Left lung (tissue), 14 donors: ENCODE measurements at places on chromosomes 5 and 9. TPM values are rescaled to one million over a fixed set of nuclear protein-coding genes. Genes with fewer than 3 reads are reported as not detected.

- no peak for DNase-seq
Observed at GRCh38 chr9:71766663-71767062, 1.6 kb downstream of the CEMIP2 start.

- no peak for DNase-seq
Observed at GRCh38 chr5:172473427-172473826, 19.1 kb upstream of the SH3PXD2B start.

The SMIM33 gene
- polyA plus RNA-seq = 0.07 TPM

DNA sequence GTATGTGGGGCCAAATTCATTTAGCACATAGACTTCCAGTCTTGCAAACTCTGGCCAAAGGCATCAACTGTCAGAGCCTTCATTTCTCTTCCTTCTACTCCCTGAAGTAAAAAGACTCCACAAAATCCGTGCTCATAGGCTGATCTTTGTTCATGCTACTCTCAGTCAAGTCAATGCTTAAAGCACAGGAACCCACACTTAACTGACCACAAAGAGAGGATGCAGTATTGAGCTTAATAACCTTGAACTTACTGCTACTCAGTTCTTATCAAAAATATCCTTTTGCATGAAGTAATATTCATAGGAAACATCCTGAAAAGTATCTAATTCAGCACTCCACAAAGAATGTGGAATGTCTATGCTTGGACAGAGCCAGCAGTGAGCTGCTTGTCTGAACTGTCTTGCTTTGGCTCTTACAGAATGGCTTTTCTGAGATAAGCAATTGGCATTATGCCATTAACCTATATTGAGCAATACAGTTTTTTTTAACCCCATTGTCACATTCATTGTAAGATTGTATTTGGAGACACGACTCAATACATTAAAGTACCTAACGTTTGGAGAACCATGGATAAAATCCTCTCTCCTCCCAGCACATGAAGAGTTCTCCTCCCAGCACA is 21.7 kb downstream of the LPAR1 start:
- DNase-seq = no peak

DNA sequence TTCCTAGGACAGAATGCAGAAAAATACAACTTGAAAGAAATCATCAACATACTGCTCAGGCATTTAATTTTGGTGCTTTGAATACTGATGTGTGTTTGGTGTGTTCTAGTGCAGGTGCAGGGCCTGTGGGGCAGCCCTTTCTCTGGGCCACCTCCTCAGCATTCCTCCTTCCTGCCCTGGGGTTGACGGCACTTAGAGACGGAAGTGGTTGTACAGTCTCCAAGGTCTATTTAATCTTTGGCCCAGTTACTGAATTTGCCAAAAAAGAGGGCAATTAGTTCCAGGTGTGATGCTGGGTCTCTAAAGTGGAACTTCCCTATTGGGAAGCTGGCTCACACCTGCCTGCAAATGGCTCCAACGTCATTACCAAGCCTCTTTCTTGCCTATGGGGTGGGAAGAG is 269.0 kb downstream of the SH3GL2 start:
- DNase-seq = no peak

- no peak for DNase-seq
Observed at GRCh38 chr9:124273427-124274160, 15.8 kb downstream of the NEK6 start.

DNA sequence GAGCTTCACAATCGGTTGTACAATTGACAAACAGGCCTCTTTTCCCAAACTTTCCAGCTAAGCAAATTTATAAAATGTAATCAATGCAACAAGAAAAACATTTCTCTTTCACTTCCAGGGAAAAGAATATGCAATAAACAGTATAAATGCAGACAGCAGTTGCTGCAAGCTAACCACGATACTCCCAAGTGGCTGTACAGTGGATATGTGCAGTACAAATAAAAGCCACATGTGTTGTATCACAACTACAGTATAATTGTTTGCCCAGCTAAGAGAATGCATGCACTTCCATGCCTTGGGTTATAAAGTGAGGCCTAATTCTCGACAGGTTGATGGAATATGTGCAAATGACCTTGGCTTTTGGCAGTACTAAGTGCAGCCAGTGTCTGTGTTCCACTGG is 16.7 kb upstream of the PDCL start:
- no peak for DNase-seq

- no peak for DNase-seq
Observed at GRCh38 chr5:132825834-132826391, 4.5 kb downstream of the SHROOM1 start.

GRCh38 chr5:90983148-90983547 is 400.0 kb downstream of the ARRDC3 start:
- no peak for DNase-seq

The CDH18 gene
- 1.9 TPM for polyA plus RNA-seq

GRCh38 chr5:147504535-147504934 is 5.3 kb downstream of the DPYSL3 start:
- DNase-seq = no peak

GRCh38 chr5:181205761-181206649 is 1.0 kb upstream of the TRIM7 start:
- DNase-seq = no peak

- no peak for DNase-seq
Observed at GRCh38 chr5:111572561-111572960, 60.2 kb upstream of the STARD4 start.

DNA sequence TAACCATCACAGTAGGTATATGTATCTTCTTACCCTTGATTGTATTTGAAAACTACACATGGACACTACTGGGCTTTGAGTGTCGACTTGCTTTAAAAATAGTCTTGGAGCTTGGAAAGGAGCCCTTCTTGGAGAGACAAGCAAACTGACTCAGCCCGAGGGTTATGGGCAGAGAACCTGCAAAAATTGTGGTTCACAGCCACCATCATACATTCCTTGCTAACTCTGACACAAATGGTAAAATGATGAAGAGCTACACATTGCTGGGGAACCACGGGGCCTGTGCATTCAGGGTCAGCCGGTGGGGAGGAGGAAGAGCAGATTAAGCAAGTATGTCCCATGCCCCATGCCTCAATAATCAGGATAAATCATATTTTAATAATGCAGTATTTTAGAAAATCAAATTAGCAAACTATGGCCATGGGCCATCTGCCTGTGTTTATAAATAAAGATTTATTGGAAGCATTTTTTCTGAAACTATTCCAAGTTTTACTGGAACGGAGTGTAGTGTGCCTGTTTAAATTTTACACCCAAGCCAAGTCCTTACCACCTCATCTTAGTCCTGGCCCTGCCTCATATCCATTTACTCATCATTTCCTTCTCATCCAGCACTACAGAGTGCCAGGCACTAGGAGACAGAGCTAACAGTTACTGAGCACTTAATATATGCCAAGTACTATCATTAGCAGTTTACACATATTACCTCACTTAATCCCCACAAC is 195.7 kb downstream of the PALM2AKAP2 start:
- no peak for DNase-seq

The FOXD4L4 gene
- polyA plus RNA-seq = 0.09 TPM

The NIM1K gene
- 0.44 TPM for polyA plus RNA-seq

DNA sequence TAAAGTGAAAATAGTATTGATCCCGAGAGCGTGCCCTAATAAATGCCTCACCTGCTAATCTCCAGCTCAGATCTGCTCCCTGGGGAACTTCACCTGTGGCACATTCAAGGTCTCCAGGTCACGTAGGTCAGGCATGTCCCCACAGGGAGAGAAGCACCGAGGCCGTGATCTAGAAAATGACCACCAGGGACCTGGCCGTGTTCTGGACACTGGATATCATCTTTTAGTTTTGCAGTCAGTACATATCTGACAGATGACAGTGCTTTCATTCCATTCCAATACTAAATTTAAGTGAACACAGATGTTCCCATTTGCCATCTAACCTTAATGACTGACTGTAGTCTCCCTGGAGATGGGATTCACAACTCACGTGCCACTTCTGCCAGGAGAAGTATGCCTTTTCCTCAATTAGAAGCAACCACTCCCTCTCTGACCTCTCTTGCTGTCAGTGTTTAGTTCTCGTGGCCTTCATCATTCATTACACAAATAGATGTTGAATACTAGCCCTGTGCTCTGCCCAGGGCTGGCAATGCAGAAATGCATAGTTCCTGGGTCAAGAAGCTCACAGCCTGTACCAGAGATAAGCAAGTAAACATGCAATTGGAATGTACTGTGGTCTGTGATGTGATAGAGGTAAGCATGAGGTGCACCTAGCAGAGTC is 276.5 kb downstream of the NTRK2 start:
- DNase-seq = no peak

DNA sequence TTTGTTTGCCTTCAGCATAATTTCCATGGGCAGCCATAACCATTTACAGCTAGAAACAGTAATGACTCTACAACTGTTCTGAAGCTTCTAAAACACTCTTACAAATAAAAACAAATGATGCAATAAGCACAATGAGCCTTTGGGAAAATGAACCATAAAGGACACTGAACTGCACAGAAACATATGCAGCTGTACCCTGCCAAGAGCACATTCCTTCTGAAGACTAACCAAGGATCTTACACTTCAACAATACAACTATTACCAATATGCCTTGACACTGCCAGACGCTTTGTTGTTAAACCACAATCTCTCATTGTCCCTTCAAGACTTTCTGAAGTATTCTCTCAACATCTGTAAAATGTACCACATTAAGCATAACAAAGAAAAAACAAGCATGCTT is 104.2 kb upstream of the HMHB1 start:
- DNase-seq = no peak

DNA sequence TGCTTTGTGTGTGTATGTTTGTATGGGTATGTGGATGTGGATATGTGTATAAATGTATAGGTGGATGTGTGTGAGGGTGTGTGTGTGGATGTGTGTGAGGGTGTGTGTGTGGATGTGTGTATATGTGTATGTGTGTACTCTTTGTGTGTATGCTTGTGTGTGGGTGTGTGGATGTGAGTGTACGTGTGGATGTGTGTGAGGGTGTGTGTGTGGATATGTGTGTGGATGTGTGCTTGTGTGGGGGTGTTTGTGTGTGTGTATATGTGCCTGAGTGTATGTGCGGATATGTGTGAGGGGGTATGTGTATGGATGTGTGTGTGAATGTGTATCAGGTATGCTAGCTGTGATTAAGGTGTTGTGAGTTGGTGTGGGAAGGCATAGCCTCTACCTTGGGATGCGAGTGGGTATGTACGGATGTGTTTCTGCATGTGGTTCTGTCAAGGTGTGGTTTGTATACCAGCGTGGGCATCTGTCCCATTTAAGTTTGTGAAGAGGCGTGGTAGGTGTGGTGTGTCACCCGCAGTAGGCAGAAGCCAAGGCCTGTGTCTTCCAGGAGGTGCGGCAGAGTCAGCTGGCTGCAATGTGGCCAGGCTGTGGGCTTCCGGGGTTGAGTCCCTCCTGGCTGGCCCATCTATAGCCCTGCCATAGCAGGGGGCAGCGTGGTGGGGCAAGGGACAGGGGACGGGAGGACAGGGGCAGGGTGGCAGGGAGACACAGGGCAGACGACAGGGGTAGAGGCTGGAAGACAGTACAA is 155.8 kb downstream of the DAB2IP start:
- no peak for DNase-seq

GRCh38 chr5:8288897-8289516 is 420.1 kb downstream of the MTRR start:
- DNase-seq = no peak

The CARD9 gene
- 0.66 TPM for polyA plus RNA-seq

DNA sequence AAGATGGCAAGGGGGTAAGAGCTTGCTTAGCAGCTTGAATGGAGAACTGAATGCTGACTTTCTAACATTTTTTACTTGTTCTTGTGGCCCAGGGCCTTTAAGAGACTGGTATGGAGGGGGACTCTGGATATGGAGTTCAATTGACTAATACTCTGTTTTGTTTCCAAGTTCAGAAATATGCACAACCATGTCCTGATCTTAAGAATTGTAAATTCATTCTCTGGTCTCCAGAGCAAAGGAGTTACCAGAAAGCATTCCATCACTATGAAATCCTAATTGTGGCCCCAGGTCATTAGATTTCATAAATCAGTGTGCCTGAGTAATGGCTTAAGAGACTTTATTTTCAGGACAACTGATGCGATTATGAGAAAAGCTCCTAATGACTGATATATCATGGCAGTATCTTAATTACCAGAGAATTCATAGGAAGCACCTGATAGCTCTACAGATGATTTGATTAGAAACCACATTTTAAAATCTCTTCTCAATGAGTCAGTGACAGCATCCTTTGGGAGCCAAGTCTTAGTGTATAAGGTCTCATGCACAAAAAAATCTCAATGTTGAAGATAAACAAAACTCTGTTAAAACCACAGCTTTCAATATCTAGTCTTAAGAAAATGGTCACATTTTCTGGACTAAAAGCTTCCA is 613.6 kb upstream of the KLF4 start:
- no peak for DNase-seq
